ENCODE measurements at places on chromosomes 3 and 15. TPM values are rescaled to one million over a fixed set of nuclear protein-coding genes. Genes with fewer than 3 reads are reported as not detected.

GRCh38 chr3:144852999-144853398, 881.4 kb downstream of the DIPK2A start:
- no peak overlapping the region for H3K27ac ChIP-seq
- no peaks in the 10 kb centered on the region for H3K4me1 ChIP-seq
- no peak for DNase-seq
- no peaks in the 10 kb centered on the region for H3K36me3 ChIP-seq

TMC3 gene
- total RNA-seq, result not detected

UROC1 gene
- total RNA-seq, result not detected

DNA sequence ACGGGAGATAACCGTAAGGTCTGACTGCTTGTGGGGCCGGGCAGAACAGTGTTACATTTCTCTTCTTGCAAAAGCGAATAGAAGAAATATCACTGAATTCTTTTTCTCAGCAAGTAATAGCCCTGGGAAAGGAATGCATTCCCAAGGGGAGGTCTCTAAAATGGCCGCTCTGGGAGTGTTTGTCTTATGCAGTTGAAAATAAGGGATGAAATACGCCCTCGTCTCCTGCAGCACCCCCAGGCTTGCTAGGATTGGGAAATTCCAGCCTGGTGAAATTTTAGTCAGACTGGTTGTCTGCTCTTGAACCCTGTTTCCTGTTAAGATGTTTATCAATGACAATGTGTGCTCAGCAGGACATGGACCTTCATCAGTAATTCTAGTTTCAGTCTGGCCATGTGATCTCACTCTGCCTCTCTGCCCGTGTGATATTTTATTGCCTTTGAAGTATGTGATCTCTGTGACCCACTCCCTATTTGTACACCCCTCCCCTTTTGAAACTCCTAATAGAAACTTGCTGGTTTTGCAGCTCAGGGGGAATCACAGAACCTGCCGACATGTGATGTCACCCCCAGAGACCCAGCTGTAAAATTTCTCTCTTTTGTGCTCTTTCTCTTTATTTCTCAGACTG, 715.6 kb downstream of the ROBO1 start:
- no peaks in the 10 kb centered on the region for H3K4me1 ChIP-seq
- no peak overlapping the region for H3K27ac ChIP-seq
- H3K36me3 ChIP-seq, result no peaks in the 10 kb centered on the region
- no peaks in the 10 kb centered on the region for H3K27me3 ChIP-seq
- no peak for DNase-seq
- no peak overlapping the region for H3K4me3 ChIP-seq

GRCh38 chr15:64158363-64159134, 4.3 kb downstream of the PPIB start:
- H3K27ac ChIP-seq, result no peak overlapping the region
- no peak overlapping the region for H3K4me3 ChIP-seq
- H3K36me3 ChIP-seq, result peaks cover 59% of the 10 kb centered on the region
- H3K27me3 ChIP-seq, result no peaks in the 10 kb centered on the region
- DNase-seq, result no peak

DNA sequence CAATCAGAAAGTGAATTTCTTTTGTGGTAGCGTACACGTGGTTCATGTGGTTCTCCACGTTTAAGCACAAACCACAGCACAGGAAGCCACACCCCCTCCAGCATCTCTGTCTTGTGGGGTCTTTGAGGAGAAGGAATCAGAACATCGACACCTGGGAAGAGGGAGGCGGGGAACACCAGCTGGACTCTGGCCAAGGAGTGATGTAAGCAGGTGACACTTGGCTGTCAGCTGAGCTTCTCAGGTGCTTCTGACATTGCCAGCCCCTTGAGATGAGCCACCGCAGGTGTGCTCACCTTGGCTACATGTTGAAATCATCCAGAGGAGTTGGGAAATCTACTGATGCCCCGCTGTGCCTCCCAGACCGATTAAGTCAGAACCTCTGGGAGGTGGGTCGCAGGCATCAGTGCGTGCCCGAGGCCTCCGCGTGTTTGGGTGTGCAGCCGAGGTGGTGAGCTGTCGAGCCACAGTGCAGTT, 85.0 kb downstream of the FAM81A start:
- DNase-seq, result no peak
- peaks cover 3% of the 10 kb centered on the region for H3K4me1 ChIP-seq
- H3K27me3 ChIP-seq, result peaks cover 9% of the 10 kb centered on the region
- no peak overlapping the region for H3K27ac ChIP-seq
- H3K36me3 ChIP-seq, result no peaks in the 10 kb centered on the region

KNG1 gene
- total RNA-seq, result not detected
